ENCODE measurements at places on chromosomes 13 and 19.

DNA sequence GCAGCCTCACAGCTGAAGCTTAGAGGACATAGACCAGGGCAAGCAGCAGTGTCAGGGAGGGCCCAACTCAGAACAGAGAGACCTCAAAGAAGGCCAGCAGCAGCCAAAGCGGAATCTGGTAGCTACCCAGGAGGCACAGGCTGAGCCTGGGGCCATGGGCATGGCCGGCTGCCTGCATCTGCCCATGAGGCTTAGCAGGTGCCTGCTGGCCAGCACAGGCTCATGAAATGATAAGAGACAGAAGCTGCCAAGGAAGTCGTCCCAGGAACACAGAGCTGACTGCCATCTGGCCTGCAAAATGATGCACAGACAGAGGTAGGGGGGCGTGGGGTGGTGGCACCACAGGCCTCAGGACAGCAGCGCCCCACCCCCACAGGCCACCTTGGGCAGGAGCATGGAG lies 29.2 kb downstream of the TUBA3C start:
- no peak for ATAC-seq

GRCh38 chr13:27617881-27618321 lies 2.4 kb downstream of the LNX2 start:
- no peak for ATAC-seq

DNA sequence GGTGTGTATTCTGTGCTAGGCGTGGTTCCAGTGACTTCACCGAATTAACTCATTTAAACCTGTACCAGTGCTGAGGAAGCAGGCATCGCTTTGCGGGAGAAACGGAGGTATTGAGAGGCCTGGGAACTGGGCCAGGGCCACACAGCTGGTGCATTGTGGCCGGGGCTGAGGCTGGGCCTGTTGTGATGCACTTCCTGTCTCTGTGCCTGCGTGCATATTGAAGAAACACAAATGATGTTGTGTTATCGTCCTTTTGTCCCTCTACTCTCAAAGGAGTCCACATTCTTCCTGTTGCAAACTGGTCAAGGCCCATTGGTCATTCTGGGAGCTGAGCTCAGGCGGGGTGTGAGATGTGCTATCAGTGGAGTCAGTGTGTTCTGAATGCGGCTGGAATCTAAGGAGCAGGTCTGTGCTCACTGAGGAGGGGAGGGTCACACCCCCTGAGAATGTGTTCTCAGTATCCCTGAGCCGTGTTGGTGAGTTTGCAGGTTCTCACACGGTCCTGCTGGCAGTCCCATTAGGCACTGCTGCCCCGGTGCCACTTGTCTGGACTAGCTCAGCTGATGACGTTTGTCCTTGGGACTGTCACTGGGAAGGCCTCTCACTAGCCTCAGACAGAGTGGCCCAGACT lies 62.1 kb downstream of the ARHGEF7 start:
- ATAC-seq, result peak; percentile 52

DNA sequence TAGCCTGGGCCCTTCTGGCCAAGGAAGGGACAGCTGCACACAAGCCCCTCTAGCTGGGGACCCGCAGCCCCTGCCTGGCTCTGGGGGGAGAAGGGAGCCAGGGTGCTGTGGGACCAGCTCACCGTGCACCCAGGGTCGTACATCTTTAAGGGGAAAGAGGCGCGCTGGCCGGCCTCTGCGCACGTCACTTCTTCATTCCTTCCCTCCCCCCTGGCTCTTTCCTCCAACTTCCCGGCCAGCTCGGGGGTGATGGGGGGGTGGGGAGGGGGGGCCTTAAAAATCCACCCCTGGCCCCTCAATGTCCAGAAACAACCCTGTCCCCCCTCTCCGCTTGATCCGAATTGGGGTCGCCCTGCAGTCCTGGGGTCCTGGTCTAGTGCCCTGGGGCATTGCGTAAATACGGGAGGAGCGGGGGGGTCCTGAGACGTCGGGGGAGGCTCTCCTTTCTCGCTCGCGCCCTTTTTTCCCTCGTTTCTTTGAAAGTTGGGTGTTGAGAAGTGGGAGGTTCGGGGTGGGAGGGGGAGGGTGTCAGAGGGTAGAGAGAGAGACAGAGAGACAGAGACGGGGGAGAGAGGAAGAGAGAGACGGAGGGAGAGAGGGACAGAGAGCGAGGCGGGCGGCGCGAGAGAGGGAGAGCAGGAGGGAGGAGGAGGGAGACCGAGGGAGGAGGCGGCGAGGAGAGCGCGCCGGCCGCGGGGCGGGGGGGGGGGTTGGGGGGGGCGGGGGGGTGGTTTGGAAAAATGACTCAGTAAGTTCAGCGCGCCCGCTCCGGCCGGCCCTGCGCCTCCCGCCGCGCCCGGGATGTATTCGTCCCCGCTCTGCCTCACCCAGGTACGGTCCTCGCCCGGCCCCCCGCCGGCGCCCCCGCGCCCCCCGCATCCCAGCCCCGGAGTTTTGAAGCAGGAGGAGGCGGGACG lies at the start of gene NFIC:
Gene NFIC (plus strand): TSS at position 748 of the 917 bp plus-strand sequence. CDS start 54 bp downstream, at position 802.
- ATAC-seq, result peak; percentile 40

DNA sequence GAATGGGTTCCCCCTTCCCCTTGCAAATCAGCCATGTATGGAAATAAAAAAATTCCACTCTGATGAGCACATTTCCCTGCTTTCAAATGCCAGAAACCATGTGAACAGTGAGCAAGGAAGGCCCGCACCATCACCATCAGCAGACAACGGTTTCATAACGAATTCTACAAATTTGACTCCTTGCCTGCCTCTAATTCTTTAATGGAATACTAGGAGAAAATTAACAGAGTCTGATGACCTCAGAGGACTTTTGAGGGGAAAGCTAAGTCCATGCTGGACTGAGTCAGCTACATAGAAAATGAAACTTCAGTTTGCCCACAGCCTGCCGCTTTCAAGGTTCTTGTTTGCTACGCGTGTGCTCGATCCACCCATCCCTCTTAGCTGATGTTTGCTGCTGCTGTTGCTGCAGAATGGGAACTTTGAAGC lies 46.7 kb upstream of the KL start:
- ATAC-seq, result no peak

- peak; percentile 71 for ATAC-seq
These were observed 7.7 kb downstream of the PNMA8B start for GRCh38 chr19:46487802-46488445.

- ATAC-seq, result peak; percentile 56
These were observed 5.6 kb upstream of the SYDE1 start for GRCh38 chr19:15101479-15102082.

- no peak for ATAC-seq
These were observed 46.4 kb downstream of the AP1M1 start for GRCh38 chr19:16244091-16244490.

DNA sequence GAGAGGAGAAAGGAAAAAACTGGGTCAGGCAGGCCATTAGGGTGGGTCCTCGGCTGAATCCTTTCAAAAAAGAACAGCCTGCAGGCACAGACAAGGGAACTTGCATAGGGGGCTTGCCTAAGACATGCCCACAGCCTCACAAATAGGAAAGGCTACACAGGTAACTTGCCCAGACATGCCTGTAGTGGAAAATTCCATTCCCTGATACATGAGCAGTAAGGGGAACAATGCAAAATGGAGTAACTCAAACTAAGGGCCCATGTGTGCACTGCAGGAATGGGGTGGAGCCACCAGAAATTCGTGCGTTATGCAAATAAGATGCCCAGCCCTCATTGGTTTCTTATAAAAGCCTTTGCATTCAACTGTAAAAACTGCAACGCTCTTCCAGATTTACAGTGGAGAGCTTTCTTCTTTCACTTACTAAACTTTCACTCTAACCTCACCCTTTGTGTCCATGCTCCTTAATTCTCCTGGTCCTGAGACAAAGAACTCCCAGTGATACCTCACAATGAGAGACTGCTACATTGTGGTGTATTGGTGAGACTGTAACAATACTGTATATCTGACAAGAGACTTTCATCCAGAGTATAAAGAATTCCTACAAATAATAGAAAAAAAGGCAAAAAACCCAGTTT lies 59.5 kb upstream of the SLITRK1 start:
- no peak for ATAC-seq

- no peak for ATAC-seq
These were observed 15.9 kb downstream of the MLLT1 start for GRCh38 chr19:6263735-6264444.

GRCh38 chr13:31848621-31849020 lies 109.3 kb downstream of the RXFP2 start:
- no peak for ATAC-seq

DNA sequence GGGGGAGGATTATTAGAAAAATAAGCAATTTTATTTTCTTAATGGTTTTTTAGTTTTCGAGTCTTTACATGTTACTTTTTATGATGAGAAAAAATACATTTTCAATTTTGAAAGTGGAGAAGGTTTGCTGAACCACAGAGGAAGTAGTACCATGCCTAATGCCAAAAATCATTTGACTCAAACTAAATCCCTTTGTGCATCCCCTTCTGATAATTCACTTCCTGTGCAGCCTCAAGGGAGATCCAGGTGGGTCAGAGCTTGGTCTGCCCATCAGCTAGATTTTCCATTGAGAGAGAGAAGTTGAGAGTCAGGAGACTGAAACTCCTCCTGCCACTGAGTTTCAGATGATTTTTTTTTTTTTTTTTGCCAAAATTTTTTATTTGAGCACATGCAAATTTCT lies 571.7 kb downstream of the LIG4 start:
- no peak for ATAC-seq

- ATAC-seq, result no peak
These were observed 48.7 kb upstream of the ANKRD10 start for GRCh38 chr13:110963554-110963970.

DNA sequence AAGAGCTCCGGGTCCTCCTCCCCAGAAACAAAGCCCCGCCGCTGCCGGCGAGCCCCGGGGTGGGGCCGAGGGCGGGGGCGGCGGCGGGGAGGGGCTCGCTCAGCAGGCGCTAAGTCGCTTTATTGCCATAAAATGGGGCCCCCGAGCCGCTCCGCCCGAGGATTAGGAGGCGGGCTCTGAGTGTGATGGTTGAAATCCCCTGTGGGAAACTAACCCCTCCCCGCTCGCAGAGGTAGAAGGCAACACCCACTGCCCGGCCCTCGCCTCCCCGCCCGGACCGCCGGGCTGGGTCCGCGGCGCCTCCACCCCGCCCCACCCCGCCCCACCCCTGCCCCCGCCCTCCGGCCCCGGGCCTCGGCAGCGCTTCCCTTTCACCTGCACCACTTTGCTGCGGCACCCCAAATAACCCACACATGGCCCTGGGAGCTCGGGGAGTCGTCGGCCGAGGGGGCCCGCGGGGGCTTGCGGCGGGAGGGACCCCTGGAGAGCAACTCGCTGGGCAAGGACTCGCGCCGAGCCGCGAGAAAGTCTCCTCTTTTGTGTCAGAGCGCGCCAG lies at the start of gene KLF12:
Gene KLF12 (minus strand): TSS at position 184 of the 556 bp plus-strand sequence.
- ATAC-seq, result peak; percentile 73

GRCh38 chr19:50708179-50708879 lies 11.3 kb downstream of the SHANK1 start:
- no peak for ATAC-seq

DNA sequence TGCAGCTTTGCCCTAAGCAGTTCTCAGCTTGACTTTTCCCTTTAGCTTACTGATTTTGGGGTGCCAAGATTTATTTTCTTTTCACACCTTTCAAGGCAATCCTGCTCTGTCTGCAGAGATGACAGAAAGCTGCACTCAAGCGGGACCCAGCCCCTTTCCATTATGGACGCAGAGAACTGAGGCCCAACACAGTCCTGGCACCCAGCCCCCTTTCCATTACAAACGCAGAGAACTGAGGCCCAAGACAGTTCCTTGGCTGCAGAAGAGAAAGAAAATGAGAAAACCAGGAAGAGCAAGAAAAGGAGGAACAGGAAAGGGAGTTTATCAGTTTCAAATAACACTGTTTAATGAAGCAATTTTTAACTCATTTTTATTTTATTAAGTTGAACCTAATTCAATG lies 36.8 kb upstream of the ATP11A start:
- ATAC-seq, result no peak

DNA sequence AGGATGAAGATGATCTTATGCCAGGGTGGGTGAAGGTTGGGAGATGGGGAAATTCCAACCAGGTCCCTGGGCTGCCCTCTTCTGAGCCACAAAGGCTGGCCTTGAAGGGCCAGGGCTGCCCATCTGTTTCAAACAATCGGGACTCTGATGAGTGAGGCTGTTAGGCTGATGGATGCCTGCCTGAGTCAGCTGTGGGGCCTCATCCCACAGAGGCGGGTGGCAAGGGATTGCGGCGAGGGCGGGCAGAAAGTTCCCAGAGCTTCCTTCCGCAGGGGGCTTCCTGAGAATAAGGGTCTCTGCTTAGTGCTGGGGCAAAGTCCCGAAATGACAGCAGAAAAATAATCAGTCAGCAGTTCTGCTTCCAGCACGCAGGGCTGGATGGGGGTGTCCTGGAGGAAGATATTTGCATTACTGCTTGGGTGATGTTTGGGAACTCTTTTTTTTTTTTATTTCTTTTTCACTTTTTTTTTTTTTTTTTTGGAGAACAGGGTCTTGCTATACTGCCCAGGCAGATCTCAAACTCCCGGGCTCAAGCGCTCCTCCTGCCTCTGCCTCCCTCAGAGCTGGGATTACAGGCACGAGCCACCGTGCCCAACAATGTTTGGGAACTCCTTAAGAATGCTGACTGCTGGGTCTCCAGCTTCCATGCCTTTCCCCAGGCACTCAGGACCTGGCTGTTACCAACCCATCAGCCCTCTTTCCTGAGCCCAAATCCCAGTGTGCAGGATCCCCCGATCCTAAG lies 14.1 kb downstream of the SH3GL1 start:
- no peak for ATAC-seq

DNA sequence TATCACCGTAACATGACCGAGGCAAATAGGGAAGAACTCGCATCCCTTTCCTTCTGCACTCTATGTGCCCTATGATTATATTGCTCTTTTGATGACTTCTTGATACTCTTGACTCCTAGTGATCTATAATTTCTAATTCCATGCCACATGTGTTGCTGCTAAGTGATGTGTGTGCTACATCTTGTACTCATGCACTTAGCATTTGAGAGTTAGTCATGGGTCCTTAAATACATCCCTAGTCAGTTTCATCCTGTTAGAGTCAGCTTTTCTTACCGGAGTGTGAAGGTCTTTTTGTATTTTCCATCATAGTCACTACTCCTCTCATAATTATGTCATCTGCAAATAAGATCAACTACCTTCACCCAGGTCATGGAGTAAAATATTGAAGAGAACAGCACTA lies 30.2 kb downstream of the RXFP2 start:
- ATAC-seq, result no peak

All from activated CD4-positive, CD25-positive, alpha-beta regulatory T cell treated with anti-CD3 and anti-CD28 coated beads, Interleukin-2, amount 50 U/mL, for 24 hours (primary cell).